ENCODE measurements at places on chromosomes 6 and 20. TPM values are rescaled to one million over a fixed set of nuclear protein-coding genes. Genes with fewer than 3 reads are reported as not detected.
A peak's percentile ranks its signal among the peaks of the same experiment; 100 is the strongest.

The DLK2 gene
- total RNA-seq = 0.51 TPM

The SPTLC3 gene
- total RNA-seq = 1.1 TPM

The YTHDF1 gene
- 22.5 TPM for total RNA-seq

The ZNF184 gene
- 3.2 TPM for total RNA-seq

The SFT2D1 gene
- 51.4 TPM for total RNA-seq

The PI16 gene
- total RNA-seq = 181 TPM

The TINAG gene
- not detected for total RNA-seq

The PPP2R5D gene
- total RNA-seq = 39.1 TPM

The E2F1 gene
- total RNA-seq = 12.9 TPM

The SYCP2 gene
- total RNA-seq = 0.22 TPM

The PTPRK gene
- total RNA-seq = 34.5 TPM

The ABRACL gene
- 12.9 TPM for total RNA-seq

The ZC3H12D gene
- total RNA-seq = not detected

DNA sequence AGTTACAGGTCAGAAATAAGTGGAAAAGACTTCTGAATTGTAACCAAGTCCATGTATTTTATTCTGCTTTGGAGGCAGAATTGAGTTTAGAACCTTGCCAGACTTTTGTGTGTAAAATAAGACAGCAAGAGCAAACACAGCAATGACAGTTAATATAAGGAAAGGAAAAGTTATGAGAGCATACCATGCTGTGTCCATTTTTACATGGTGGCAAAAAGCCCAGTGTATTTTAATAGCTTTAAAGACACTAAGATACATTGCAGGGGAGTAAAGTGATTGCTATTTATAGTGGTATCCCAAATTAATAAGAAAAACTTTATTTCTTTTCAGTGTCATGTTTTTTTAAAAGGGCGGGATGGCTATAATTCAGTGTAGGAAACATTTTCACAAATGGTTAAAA lies 45.2 kb downstream of the CDC5L start:
- peaks cover 9% of the 10 kb centered on the region for H3K36me3 ChIP-seq
- no peak for DNase-seq
- H3K27ac ChIP-seq = no peak overlapping the region
- no peak overlapping the region for H3K4me3 ChIP-seq
- peaks cover 18% of the 10 kb centered on the region for H3K4me1 ChIP-seq

DNA sequence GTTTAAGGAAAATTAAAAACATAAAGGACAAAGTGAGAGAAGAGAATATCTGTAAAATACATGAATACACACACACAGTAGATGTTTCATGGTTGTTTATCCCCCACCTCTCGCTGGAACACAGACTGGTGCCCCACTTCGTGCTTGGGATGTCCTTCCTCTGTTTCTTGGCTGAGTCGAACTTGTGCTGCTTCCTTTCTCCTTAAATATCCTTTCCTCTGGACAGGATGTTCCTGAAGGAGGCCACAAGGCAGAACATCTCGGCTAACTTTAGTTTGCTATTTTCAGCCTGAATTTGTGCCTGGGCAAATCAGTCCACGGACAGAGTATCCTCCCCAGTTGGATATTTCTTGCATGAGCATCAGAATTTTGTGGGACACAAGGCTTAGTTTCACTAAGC lies 54.7 kb upstream of the ZMYND8 start:
- H3K36me3 ChIP-seq = no peaks in the 10 kb centered on the region
- no peaks in the 10 kb centered on the region for H3K27me3 ChIP-seq
- H3K4me1 ChIP-seq = 0 out of 2 replicates have a peak, but pooled peaks cover 4% of the 10 kb centered on the region
- H3K27ac ChIP-seq = no peak overlapping the region
- H3K4me3 ChIP-seq = no peak overlapping the region
- peak; percentile 17 for DNase-seq

GRCh38 chr6:105514306-105514705 lies 111.4 kb upstream of the PREP start:
- no peaks in the 10 kb centered on the region for H3K36me3 ChIP-seq
- DNase-seq = no peak
- no peaks in the 10 kb centered on the region for H3K27me3 ChIP-seq

GRCh38 chr20:1779567-1779966 lies 115.6 kb upstream of the SIRPA start:
- H3K4me3 ChIP-seq = no peak overlapping the region
- no peaks in the 10 kb centered on the region for H3K36me3 ChIP-seq
- peaks cover 27% of the 10 kb centered on the region for H3K4me1 ChIP-seq
- no peaks in the 10 kb centered on the region for H3K27me3 ChIP-seq
- H3K27ac ChIP-seq = no peak overlapping the region
- no peak for DNase-seq

GRCh38 chr20:49821381-49821780 lies 8.8 kb downstream of the SLC9A8 start:
- H3K27ac ChIP-seq = peak overlapping the region; percentile 9
- no peaks in the 10 kb centered on the region for H3K27me3 ChIP-seq
- no peak overlapping the region for H3K4me3 ChIP-seq
- no peak for DNase-seq
- peaks cover 28% of the 10 kb centered on the region for H3K4me1 ChIP-seq
- peaks cover 11% of the 10 kb centered on the region for H3K36me3 ChIP-seq

- DNase-seq = no peak
- H3K4me1 ChIP-seq = peaks cover 40% of the 10 kb centered on the region
- peak overlapping the region; percentile 73 for H3K27ac ChIP-seq
- H3K36me3 ChIP-seq = no peaks in the 10 kb centered on the region
- H3K4me3 ChIP-seq = 0 out of 2 replicates have a peak overlapping the region, but pooled peaks have one; percentile 0
- no peaks in the 10 kb centered on the region for H3K27me3 ChIP-seq
Observed at GRCh38 chr6:133623621-133624020, 265.3 kb upstream of the TCF21 start.

DNA sequence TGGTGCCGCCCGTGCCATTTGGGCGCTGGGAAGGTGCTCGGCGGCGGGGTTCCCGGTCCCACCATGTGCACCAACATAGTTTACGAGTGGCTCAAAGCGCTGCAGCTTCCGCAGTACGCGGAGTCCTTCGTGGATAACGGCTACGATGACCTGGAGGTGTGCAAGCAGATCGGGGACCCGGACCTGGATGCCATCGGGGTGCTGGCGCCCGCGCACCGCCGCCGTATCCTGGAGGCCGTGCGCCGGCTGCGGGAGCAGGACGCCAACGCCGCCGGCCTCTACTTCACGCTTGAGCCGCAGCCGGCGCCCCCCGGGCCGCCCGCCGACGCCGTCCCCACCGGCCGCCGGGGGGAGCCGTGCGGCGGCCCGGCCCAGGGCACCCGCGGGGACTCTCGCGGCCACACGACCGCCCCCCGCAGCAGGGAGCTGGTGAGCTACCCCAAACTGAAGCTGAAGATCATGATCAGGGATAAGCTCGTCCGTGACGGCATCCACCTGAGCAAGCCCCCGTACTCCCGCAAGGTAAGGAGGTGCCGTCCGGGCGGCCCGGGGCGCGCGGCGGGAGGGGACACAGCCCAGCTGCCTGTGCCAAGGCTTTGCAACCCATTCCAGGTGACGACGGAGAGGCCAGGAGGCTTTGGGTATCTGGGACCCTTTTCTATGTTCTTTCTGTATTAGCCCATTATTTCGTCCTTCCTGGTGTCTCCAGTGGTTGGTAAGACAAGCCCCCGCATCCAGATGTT lies 547 bp downstream of the SAMD5 start:
- H3K27me3 ChIP-seq = peaks cover 46% of the 10 kb centered on the region
- no peak for DNase-seq
- H3K4me1 ChIP-seq = no peaks in the 10 kb centered on the region
- H3K36me3 ChIP-seq = no peaks in the 10 kb centered on the region

DNA sequence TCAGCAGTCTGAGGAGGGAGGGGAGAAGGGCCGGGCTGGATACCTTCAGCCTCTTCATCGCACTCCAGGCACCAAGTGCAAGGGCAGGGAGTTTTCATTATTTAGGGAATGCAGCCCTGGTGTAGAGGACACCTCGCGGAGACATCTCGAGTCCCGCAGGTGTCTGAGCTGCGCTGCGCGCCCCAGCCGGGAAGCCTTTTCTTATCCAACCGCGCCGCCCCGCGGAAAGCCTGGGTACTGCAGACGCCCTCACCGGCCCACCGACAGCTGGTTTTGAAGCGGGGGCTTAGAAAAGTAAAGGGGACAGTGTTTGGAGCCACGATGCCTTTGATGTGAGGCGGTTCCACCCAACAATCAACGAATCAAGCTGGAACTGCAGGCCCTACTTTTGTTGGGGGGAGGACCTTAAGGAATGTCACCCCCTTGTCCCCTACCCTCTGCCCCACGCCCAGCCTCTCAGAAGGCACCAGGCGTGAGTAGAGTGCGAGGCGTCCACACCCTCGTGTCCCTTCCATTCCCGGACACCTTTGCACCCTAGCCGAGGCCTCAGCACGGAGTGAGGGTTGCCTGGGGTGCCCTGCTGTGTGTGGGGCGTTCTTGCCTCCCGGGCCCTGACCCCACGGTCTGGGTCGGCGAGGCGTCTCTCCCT lies 8.6 kb downstream of the NKX2-2 start:
- DNase-seq = peak; percentile 69
- peaks cover 56% of the 10 kb centered on the region for H3K27me3 ChIP-seq
- H3K4me3 ChIP-seq = peak overlapping the region; percentile 59
- no peak overlapping the region for H3K27ac ChIP-seq
- H3K36me3 ChIP-seq = no peaks in the 10 kb centered on the region
- no peaks in the 10 kb centered on the region for H3K4me1 ChIP-seq

GRCh38 chr20:52279706-52280105 lies 88.1 kb upstream of the ZFP64 start:
- no peak overlapping the region for H3K4me3 ChIP-seq
- no peak overlapping the region for H3K27ac ChIP-seq
- peak; percentile 36 for DNase-seq
- H3K27me3 ChIP-seq = peaks cover 22% of the 10 kb centered on the region
- H3K4me1 ChIP-seq = no peaks in the 10 kb centered on the region

GRCh38 chr6:52499681-52500236 lies 77.1 kb downstream of the TRAM2 start:
- H3K27me3 ChIP-seq = no peaks in the 10 kb centered on the region
- H3K4me3 ChIP-seq = no peak overlapping the region
- peak overlapping the region; percentile 52 for H3K27ac ChIP-seq
- H3K4me1 ChIP-seq = peaks cover 41% of the 10 kb centered on the region
- no peak for DNase-seq

- H3K36me3 ChIP-seq = no peaks in the 10 kb centered on the region
- H3K27me3 ChIP-seq = no peaks in the 10 kb centered on the region
- 0 out of 2 replicates have a peak overlapping the region, but pooled peaks have one; percentile 27 for H3K4me3 ChIP-seq
- no peak overlapping the region for H3K27ac ChIP-seq
- DNase-seq = peak; percentile 51
Observed at GRCh38 chr6:44076356-44077213, 50.7 kb downstream of the MRPL14 start.

GRCh38 chr6:16430391-16431089 lies 192.2 kb downstream of the GMPR start:
- no peak overlapping the region for H3K4me3 ChIP-seq
- H3K27me3 ChIP-seq = no peaks in the 10 kb centered on the region
- H3K4me1 ChIP-seq = peaks cover 25% of the 10 kb centered on the region
- no peak for DNase-seq
- no peaks in the 10 kb centered on the region for H3K36me3 ChIP-seq
- no peak overlapping the region for H3K27ac ChIP-seq

GRCh38 chr6:57193177-57193576 lies 21.1 kb downstream of the BAG2 start:
- peak overlapping the region; percentile 21 for H3K27ac ChIP-seq
- H3K27me3 ChIP-seq = no peaks in the 10 kb centered on the region
- peaks cover 47% of the 10 kb centered on the region for H3K36me3 ChIP-seq
- peak; percentile 36 for DNase-seq
- no peak overlapping the region for H3K4me3 ChIP-seq

DNA sequence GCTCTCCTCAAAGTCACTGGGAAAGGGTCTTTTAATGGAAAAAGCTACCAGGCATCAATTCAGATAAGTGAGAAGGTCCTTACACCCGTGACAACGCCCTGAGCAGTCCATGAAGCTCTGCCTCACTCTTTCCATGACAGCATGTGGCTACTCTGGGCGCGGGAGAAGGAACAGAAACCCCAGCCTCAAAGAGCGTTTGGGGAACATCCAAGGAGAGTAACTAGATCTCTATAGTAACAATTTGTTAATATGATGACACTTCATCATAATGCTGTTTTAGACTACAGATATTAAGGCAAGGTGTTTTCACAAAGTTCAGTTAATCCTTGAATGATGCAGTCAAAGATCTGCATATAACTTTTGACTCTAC lies 55.2 kb downstream of the KIF6 start:
- no peak overlapping the region for H3K27ac ChIP-seq
- no peak for DNase-seq
- H3K4me3 ChIP-seq = no peak overlapping the region
- H3K4me1 ChIP-seq = peaks cover 11% of the 10 kb centered on the region

- peak overlapping the region; percentile 89 for H3K4me3 ChIP-seq
- 0 out of 2 replicates have a peak, but pooled peaks cover 3% of the 10 kb centered on the region for H3K4me1 ChIP-seq
- H3K36me3 ChIP-seq = no peaks in the 10 kb centered on the region
Observed at GRCh38 chr6:118933855-118934460, 1.0 kb downstream of the MCM9 start.

- H3K27me3 ChIP-seq = no peaks in the 10 kb centered on the region
- no peaks in the 10 kb centered on the region for H3K36me3 ChIP-seq
- H3K27ac ChIP-seq = no peak overlapping the region
- H3K4me1 ChIP-seq = no peaks in the 10 kb centered on the region
- DNase-seq = no peak
Observed at GRCh38 chr6:8478418-8478817, 43.1 kb upstream of the SLC35B3 start.

GRCh38 chr20:60838297-60838696 lies 413.8 kb upstream of the CDH4 start:
- H3K27ac ChIP-seq = no peak overlapping the region
- DNase-seq = no peak
- H3K4me3 ChIP-seq = no peak overlapping the region
- H3K4me1 ChIP-seq = no peaks in the 10 kb centered on the region
- no peaks in the 10 kb centered on the region for H3K36me3 ChIP-seq

DNA sequence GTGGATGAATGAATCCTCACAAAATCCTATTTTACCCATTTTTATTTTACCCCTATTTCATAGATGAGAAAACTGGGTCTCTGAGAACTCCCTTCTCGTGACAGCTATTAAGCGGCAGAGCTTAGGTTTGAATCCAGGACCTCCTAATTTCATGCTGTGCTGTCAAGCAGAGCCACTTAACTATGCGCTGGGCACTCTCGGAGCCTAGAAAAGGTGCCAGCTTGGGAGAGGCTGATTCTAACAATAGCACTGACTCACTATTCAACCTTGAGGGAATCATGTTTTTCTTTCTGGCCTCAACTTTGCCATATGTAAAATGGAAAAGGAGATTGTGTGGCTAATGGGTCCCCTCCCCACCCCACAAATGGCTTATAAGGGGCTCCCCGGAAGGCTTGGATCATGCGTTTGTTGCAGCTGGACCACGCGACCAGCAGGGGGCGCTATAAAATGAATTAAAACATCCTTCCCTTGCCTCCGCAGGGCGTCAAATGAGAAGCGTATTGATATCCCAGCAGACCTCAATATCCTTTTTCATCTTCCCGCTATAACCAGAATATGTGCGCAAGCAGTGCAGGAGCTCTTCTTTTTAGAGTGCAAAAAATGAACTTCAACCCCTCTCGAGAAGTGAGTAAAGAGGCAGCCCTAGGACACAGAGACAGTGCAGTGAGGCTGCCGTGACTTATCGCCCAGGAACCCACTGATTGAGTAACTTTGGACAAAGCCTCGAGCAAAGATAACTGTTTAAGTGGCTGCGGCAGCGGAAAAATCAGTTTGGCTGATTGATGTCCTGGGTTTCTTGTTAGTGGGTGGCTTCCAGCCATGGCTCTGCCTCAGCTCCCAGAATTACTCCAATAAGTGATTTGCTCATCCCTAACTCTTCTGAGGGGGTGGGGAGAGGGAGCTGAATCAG lies 12.8 kb upstream of the PDYN start:
- no peak overlapping the region for H3K4me3 ChIP-seq
- H3K4me1 ChIP-seq = peaks cover 16% of the 10 kb centered on the region
- H3K27me3 ChIP-seq = peaks cover 55% of the 10 kb centered on the region
- no peaks in the 10 kb centered on the region for H3K36me3 ChIP-seq

GRCh38 chr6:71411882-71412281 lies 123.3 kb downstream of the OGFRL1 start:
- no peak overlapping the region for H3K27ac ChIP-seq
- peaks cover 17% of the 10 kb centered on the region for H3K36me3 ChIP-seq
- H3K4me1 ChIP-seq = peaks cover 32% of the 10 kb centered on the region
- no peak overlapping the region for H3K4me3 ChIP-seq
- DNase-seq = no peak
